ENCODE measurements at places on chromosomes 6 and 20.

DNA sequence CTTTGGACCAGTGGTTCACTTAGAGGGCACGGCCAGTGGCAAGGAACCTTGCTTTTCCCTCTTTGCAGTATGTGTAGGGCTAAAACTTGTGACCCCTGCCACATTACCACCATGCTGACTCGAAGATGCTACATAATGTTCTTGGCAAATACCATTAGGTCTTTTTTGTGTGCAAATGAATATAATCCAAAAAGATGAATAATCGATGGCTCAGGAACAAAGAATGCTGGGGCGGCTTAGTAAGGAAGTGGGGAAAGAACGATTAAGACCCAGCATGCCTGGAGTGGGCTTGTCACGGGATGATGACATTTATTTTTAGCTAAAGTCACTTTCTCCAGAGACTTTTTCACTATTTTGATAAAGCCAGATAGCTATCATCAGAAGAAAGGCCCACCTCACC lies 23.1 kb downstream of the CMTR1 start:
- H3K4me3 ChIP-seq = no peak overlapping the region
- H3K4me1 ChIP-seq = peaks cover 5% of the 10 kb centered on the region
- peaks cover 34% of the 10 kb centered on the region for H3K36me3 ChIP-seq
- no peak overlapping the region for H3K27ac ChIP-seq

- no peak for DNase-seq
- peaks cover 8% of the 10 kb centered on the region for H3K4me1 ChIP-seq
- H3K27ac ChIP-seq = no peak overlapping the region
- H3K36me3 ChIP-seq = no peaks in the 10 kb centered on the region
- no peak overlapping the region for H3K4me3 ChIP-seq
These were observed 133.8 kb downstream of the BTBD3 start for GRCh38 chr20:12051206-12052163.

DNA sequence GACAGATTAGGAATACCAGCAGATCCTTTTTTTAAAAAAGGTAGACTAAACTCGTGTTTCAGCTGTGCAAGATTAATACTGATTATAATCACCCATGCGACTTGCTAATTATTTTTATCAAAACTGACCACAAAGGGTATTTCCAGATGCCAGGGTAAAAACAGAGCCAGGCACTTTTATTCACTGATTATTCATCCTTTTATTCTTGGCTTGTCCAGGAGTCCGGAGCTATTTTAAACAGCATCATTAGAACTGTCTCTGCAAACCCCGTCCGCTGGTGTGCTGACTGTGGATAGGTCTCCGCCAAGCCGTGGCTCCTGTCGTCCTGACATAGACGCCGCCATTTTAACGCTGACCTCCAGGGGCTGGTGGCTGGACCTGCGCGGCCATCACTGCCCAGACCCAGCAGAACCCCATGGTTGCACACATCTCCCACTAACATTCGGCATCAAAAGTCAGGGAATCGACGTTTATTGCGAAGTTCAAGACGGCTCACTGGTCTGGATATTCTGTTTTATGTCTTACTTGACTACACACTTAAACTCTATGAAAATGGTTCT lies 364.8 kb downstream of the THBS2 start:
- no peak overlapping the region for H3K27ac ChIP-seq
- H3K4me1 ChIP-seq = no peaks in the 10 kb centered on the region
- H3K36me3 ChIP-seq = no peaks in the 10 kb centered on the region
- H3K27me3 ChIP-seq = no peaks in the 10 kb centered on the region

DNA sequence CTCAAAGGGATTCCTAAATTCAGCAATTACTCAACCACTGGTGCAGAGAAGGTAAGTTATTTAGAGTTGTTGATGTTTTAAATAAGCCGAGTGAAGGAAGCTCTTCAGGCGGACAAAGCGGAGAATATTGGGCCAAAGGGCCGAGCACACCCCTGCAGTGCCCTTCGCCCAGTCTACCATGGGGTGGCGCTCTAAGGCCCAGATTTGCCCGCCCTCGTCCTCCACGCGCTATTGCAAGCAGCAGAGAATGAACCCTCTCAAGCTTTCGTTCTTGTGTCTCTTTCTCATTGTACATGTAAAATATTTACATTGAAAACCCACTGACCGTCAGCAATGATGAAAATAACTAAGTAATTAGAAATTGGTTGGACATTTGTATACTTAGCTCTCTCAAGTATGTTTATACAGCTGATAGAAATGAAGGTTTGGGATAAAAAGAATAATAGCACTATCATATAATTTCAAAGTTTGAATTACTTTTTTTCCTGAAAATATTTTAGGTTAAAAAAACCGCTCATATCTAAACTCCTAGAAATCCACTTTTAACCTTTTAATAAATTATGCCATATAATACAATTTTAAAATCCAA lies 195.0 kb upstream of the CEP162 start:
- peaks cover 27% of the 10 kb centered on the region for H3K27me3 ChIP-seq
- no peak overlapping the region for H3K27ac ChIP-seq
- H3K4me3 ChIP-seq = no peak overlapping the region
- no peaks in the 10 kb centered on the region for H3K4me1 ChIP-seq
- H3K36me3 ChIP-seq = no peaks in the 10 kb centered on the region

GRCh38 chr20:46308258-46309157 lies at the start of gene CDH22:
Gene CDH22 (minus strand): TSS chr20:46308498. CDS start chr20:46251294, 57,204 bp downstream.
- no peaks in the 10 kb centered on the region for H3K36me3 ChIP-seq
- no peak within 1 kb of the TSS for H3K27ac ChIP-seq
- DNase-seq = peak; percentile 68

- no peak overlapping the region for H3K4me3 ChIP-seq
- no peak for DNase-seq
- no peaks in the 10 kb centered on the region for H3K27me3 ChIP-seq
- H3K36me3 ChIP-seq = no peaks in the 10 kb centered on the region
- H3K4me1 ChIP-seq = peaks cover 45% of the 10 kb centered on the region
These were observed 4.0 kb downstream of the MYLIP start for GRCh38 chr6:16132909-16133308.

DNA sequence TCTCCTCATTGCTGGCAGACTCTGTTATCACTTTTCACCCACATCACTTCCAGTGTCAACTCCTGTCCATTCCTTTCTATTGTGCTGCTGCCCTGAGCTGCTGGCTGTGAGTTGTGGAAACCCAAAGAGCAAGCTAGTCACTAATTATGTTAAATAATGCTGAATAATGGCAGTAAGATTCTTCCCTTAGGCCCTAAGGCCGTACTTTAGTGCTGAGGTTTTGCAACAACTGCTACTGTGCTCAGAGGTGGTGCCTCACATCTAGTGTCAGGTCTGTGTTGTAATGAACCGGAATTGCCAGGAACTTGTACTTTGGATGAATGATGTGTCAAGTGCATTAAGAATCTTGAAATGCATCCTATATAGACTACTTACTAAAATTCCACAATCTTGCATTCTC lies 372.2 kb upstream of the RNF217 start:
- H3K27me3 ChIP-seq = no peaks in the 10 kb centered on the region
- H3K4me1 ChIP-seq = no peaks in the 10 kb centered on the region
- DNase-seq = no peak
- no peak overlapping the region for H3K27ac ChIP-seq

DNA sequence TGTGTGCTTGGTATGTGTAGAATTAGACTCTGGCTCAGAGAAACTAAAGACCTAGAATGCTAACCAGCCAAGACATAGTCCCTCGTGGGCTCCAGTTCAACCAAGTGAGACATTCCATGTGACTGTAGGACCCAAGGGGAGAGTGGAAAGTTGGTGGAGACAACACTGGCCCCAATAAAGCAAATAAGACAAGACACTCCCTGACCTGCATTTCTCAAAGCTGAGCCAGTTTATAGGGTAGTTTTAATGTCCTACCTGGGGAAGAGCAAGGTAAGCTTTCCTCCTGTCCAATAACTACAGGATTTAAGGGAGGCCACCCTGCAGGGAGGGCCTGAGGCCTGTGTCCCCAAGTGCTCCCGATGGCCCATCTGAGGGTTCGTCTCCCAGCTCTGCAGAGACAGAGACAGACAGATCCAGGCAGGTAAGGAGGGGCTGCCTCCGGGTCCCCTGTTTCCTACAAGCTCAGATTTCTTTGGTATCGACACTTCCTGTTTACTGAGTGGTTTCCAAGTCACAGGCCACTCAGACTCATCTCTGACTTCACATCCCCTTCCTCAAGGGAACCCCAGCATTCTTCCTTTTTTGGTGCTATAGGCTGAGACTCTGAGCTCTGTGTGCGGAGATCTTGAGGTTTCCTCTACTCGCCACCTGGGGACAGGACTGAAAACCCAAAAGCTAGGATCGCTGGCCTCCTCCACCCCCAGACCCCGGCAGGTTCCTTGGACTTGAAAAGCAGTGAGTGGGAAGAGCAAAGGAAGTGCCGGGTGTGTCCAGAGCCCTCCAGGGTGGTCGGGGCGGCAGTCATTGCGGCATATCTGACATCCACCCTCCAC lies 92.4 kb downstream of the PRND start:
- peak overlapping the region; percentile 95 for H3K27ac ChIP-seq
- H3K27me3 ChIP-seq = no peaks in the 10 kb centered on the region
- peak overlapping the region; percentile 61 for H3K4me3 ChIP-seq
- peaks cover 74% of the 10 kb centered on the region for H3K4me1 ChIP-seq

DNA sequence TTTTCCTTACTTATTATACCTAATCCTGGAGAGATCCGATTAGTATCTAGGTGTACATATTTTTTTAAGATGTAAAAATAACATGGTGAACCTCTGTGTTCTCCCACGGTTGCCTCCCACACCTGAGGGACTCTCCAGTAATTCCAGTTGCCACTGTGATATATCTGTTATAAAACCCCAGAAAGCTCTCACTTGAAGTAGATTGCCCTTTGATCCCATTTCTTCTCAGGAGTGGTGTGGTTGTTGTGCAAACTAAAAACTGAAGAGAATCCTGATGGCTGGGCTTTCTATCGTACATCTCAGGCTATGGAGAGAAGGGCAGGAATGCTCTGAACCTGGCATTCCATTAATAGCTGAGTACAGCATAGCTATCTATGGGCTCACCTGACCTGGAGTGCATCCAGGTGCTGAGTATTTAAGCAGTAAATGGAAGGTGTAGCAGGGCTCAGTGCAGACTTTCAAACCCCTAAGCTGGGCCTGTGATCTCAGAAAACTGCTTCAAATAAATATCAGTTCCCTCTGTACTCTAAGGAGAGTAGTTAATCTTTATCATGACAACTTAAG lies 41.0 kb downstream of the VGLL2 start:
- H3K27ac ChIP-seq = no peak overlapping the region
- no peak overlapping the region for H3K4me3 ChIP-seq
- H3K27me3 ChIP-seq = no peaks in the 10 kb centered on the region
- no peaks in the 10 kb centered on the region for H3K36me3 ChIP-seq
- DNase-seq = no peak

All from common myeloid progenitor, CD34-positive (primary cell).